ENCODE measurements at places on chromosomes 2 and 18.
A peak's percentile ranks its signal among the peaks of the same experiment; 100 is the strongest.

- DNase-seq: no peak
These were observed 109.9 kb upstream of the OTOS start for GRCh38 chr2:240250150-240250984.

GRCh38 chr2:197292619-197293018 is 18.0 kb downstream of the ANKRD44 start:
- no peak for DNase-seq

- no peak for DNase-seq
These were observed 19.1 kb upstream of the ITGA6 start for GRCh38 chr2:172408143-172408766.

DNA sequence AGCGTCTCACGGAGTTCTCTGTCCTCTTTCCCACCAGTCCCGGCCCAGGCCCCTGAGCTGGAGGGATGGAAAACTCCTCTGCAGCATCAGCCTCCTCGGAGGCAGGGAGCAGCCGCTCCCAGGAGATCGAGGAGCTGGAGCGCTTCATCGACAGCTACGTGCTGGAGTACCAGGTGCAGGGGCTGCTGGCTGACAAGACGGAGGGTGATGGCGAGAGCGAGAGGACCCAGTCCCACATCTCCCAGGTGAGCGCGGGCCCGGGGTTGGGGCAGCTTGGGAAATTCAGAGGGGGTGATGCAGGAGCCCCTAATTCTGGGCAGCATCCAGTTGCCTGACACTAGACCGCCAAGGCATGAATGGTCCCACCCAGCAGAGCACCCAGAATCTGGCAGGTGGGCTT is 80.7 kb downstream of the CTIF start:
- DNase-seq: no peak

DNA sequence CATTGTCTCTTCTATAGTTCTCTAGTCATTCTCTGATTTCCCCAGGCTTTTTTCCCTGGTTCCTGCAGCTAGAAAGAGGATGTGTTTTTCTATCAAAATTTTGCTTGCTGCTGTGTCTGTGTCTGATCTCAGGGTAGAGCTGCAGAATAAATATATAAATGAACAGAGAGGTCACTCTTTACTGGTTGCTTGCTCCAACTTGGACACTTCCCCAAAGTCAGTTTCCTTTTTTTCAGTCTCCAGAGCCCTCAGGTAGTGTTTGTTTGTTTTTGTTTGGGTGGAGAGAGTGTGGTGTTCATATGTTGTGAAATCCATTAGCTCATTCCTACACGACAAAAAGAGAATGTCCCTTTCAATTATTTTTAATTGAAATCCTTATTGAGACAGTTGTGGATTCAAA is 85.8 kb downstream of the CERS6 start:
- no peak for DNase-seq

GRCh38 chr2:33108483-33109443 is 162.0 kb downstream of the LTBP1 start:
- no peak for DNase-seq

DNA sequence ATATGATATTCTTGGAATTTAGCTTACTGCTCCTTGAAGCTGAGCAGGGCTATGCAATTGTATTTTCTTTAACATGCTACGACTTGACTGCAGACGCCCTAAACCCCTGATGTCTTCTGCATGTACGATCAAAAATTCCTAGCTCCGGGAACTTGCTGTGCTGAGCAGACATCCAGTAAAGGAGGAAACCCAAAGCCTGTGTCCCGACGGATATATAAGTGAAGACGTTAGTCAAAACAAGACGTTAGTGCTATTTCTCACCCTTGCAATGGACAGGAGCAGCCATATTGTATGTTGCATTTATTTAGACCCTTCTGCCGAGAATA is 51.5 kb downstream of the SETBP1 start:
- DNase-seq: no peak

GRCh38 chr2:104874230-104874629 is 20.3 kb downstream of the POU3F3 start:
- DNase-seq: no peak

GRCh38 chr2:15389895-15390294 is 171.2 kb downstream of the NBAS start:
- DNase-seq: no peak

GRCh38 chr2:112884869-112885505 is 26.0 kb upstream of the IL37 start:
- DNase-seq: peak; percentile 59

DNA sequence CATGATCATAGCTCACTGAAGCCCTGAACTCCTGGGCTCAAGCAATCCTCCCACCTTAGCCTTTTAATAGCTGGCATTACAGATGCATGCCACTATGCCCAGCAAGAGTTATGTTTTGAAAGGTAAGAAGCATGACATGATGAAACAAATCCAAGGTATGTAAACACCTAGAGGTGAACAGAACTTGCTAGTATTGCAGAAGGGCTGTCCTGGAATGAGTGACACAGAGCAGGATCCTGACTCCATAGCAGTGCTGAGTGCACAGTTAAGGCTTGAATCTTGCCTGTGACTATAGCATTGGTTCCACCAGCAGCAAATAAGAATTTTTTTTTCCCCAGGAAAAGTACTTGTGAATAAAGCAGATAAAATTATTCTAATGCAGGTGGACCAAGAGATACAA is 309.5 kb downstream of the PIK3C3 start:
- no peak for DNase-seq

- DNase-seq: peak; percentile 97
These were observed 165.0 kb downstream of the ANKRD44 start for GRCh38 chr2:197145471-197146056.

GRCh38 chr2:144694456-144694855 is 174.5 kb upstream of the ZEB2 start:
- no peak for DNase-seq

DNA sequence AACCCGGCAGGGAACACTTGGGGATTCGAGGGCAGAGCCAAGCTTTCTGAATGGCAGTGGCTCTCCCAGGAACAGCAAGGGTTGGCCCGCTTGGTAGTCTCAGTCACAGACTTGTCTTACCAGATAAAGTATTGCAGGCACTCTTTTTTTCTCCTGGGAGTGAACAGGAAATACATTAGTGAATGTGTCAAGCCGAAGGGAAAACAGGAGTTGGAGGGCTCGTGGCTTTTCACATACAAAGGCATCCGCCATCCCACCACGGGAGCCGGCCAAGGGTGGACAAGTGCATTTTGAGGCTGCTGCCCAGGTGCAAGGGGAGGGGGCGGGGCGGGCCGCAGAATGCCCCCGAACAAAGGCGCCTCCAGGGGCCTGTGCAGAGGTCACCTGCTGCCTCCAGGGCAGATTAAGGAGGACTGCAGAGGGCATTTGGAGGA is 163.3 kb upstream of the SIX3 start:
- no peak for DNase-seq

DNA sequence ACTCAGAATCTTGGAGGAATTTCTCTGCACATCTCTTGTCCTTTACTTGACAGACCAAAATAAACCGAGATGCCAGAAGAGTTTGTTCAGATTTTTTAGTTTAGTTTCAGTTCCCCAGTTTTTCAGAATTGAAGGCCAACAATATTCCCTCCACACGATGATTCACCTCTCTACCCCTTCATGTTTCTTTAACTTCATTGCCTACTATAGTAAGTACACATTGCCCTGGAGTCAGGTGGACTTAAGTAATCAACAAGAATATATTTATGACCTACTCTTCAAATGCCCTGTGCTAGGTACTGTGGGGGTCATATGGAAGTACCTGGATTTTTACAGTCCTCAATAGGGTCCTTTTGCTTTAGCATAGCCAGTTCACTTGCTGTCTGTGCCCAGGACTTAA is 79.6 kb upstream of the CTLA4 start:
- no peak for DNase-seq

- DNase-seq: no peak
These were observed 420.6 kb downstream of the CMPK2 start for GRCh38 chr2:6445156-6445555.
